Stomach (tissue), 19 donors: ENCODE measurements at places on chromosomes 4 and X. TPM values are rescaled to one million over a fixed set of nuclear protein-coding genes. Genes with fewer than 3 reads are reported as not detected.

Gene UGT2B15
- polyA plus RNA-seq, result 8.9 TPM

Gene WDR17
- polyA plus RNA-seq, result 0.31 TPM

Gene TSPAN7
- 3.6 TPM for polyA plus RNA-seq

Gene ADH1A
- not detected for polyA plus RNA-seq
